Ecto neural progenitor cell (in vitro differentiated cells): ENCODE measurements at places on chromosomes 2 and 18.

DNA sequence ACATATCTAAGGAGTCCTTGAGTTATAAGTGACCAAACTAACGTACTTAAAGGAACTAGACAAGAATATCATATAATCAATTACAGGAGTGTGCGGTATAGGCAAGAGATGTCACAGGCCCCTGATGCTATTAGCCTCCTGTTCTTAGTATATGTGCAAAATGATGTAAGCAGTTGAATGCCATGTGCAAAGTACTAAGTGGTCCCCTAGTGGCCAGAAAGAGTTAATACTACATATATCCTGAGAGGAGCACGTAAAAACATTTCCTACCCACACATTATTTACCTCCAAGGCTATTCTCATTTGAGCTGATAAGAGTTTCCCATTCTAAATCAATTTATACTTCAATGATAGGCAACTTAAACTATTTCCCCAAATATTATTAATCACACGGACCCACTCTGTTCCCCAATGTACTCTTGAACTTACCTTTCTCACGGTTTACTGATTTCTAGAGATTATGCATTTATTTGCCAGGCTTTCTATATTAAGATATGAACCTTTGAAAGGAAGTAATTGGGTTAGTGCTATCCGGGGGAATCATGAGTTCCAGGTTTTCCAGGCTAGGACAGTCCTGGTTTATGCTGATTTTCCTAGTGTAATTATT, 158.0 kb upstream of the KLHL14 start:
- DNase-seq, result no peak

GRCh38 chr2:151459358-151459757, 49.7 kb downstream of the RIF1 start:
- DNase-seq, result no peak

DNA sequence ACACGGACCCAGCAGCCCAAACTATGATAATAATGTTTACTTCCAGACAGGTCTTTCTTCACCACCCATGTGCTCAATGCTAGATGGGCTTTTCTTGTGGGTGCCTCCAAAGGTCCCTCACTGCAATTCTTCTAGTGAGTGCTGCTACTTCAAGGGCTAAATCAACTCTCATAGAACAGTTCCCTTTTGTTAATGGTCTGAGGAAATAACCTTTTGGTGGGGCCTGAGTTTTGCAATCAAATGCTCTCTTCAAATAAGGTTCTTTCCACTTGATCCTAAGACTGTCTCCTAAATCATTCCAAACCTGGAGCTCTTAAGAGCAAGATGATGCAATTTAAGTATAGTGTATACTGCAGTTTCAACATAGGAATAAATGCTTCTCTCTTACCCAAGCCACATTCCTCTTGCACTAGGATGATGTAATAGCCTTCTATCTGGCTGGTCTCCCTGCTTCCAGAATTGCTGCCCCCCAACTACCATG, 6.0 kb downstream of the NEMP2 start:
- no peak for DNase-seq

DNA sequence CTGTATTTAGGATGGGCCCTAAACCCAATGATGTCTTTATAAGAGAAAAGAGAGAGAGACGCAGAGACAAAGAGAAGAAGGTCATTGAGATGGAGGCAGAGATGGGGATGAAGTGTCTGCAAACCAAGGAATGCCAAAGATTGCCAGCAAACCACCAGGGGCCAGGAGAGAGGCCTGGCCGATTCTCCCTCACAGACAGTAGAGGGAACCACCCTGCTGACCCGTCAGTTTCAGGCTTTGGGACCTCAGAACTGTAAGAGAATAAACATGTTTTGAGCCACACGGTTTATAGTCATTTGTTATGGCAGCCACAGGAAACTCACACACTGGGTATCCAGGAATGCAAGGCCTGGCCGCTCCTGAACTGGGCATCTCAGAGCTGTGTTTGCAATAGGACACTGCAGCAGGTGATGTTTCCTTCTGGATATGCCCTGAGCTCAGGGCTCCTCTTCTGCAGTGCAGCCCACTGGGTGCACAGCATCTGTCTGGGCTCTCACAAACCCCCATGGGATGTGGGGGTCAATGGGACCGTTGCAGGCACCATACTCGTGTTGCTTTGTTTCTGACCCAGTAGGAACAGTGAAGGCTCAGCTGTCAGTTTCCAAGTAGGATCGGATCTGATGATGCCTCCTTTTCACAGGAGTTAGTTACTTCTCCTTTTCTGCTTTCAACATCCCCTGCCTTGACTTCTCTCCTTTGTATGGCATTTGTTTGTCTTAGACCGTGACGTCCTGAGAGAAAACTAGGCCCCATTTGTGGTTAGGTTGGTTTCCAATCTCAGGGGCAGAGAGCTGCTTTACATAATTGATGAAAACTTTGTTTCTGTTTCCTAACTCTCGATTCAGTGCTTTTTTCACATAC, 20.8 kb downstream of the PTPN18 start:
- no peak for DNase-seq

DNA sequence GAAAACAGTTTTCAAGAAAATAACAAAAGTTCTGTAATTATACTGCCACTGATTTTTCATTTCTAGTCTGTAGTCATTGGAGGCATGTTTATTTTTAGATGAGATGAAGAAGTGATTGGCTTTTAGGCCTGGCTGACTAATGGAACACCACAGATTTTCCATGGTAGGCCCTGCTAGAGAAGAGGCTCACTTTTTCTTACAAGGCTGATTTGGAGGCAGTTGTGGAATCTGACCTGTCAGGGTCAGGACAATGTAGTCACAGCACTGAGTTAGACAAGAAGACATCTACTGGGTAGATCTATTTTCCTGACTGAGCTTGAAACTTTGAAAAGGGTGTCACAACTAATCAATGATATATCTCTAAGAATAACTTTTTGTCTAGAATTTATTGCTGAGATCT, 43.9 kb downstream of the KDM3A start:
- DNase-seq, result no peak

DNA sequence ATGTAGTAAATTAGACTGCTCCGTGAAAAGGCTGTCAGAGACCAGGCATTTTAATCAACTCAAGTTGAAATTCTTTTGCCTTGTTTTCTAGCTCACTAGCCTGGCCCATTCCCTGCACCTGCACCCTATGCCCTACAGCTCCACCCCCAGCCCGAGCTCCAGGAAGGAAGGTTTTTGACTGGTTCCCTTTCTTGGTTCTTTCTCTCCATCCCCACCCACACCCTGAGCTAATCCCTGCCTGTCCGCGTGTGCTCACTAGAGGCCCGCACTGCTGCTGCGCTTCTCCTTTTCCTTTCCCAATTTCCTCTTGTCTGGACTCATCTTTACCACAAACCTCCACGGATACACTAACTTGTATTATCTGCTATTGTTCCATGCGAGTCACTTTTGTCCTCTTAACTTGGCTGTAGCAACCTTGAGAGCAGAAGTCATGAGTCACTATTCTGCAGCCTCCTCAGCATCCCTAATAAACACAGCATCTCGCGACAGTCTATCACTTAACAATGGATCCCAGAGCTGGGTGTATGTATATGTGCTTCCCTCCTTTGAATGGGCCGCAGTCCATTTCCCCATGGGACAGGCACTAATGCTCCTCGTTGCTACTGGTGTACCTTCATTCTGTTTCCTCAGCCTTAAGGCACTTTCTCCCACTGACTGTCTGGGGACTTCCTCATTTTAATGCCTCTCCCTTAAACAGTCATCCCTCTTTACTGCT, 36.5 kb downstream of the COLEC12 start:
- no peak for DNase-seq

DNA sequence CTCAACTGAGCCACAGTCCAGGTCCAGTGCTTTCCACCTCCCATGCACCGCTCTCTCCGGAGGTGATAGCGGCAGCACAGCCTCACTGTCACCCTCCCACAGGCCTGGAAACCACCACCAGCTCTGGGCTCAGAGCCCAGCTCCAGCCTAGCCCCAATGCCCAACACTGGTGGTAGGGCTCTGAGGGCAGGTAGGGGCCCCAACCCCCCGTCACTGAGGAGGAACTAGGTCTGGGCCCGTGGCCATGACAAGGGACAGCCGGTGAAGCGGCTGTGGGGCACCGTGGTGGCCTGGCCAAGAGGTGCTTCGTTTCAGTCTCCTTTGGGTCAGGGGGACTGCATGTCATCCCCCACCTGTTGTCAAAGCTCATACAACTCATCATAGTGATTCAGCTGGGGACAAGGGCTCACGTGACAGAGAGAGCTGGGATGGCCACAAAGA, 5.5 kb upstream of the TMEM214 start:
- DNase-seq, result no peak

DNA sequence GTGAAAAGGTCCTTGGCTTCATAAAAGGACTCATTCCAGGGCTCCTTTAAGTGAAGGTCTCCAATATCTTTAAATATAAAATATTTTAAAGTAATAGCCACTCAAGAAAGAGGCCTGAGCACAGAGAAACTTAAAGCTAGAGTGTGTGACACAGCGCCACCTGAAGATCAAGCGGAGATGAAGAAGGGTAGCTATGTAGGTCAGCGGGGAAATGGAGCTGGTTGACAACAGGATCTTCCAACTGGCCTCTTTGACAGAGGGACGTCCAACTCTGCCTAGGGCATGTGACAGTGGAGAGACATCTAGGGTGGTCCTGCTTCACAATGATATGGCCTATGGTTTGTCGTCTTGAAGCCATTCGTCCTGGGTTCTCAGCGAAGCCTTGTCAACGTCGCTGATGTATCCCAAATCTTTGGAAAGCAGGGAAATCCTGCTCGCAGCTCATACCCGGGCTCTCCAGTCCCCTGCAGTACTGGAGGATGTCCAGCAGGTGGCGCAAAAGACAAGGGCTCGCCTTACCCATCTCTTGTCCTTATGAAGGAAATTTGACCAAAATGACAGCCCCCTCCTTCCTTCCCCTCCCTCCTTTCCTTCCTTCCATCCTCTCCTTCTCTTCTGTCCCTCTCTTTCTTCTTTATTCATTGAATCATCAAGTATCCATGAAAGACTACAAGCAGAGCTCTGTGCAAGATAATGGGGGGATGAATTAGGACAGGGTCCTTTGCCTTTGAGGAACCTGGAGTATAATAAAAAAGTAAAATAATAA, 59.6 kb downstream of the LONRF2 start:
- peak; percentile 81 for DNase-seq

GRCh38 chr2:169165791-169166190, 96.4 kb downstream of the DHRS9 start:
- no peak for DNase-seq

- no peak for DNase-seq
Measured at GRCh38 chr2:18976168-18976961, 382.1 kb downstream of the OSR1 start.

GRCh38 chr18:23136326-23137096, 1.2 kb downstream of the CABLES1 start:
- peak; percentile 62 for DNase-seq

DNA sequence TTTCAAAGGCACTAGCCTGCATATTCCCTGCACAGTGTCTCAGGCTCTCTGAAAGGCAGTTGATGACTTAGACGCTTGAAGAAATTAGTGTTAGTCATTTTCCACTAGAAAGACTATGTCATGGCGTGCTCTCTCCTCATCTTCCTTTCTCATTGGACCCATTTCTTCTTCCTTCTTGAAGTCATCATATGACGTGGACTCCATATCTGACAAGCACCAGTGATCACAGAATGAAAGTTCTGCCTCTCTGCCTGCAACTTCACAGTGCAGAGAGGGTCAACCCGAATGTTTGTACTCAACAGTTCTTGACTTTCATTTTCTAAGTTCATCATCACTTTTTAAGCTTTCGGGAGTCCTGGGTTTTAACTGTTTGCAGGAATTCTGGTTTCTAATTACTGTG, 63.7 kb upstream of the CYRIA start:
- DNase-seq, result no peak

DNA sequence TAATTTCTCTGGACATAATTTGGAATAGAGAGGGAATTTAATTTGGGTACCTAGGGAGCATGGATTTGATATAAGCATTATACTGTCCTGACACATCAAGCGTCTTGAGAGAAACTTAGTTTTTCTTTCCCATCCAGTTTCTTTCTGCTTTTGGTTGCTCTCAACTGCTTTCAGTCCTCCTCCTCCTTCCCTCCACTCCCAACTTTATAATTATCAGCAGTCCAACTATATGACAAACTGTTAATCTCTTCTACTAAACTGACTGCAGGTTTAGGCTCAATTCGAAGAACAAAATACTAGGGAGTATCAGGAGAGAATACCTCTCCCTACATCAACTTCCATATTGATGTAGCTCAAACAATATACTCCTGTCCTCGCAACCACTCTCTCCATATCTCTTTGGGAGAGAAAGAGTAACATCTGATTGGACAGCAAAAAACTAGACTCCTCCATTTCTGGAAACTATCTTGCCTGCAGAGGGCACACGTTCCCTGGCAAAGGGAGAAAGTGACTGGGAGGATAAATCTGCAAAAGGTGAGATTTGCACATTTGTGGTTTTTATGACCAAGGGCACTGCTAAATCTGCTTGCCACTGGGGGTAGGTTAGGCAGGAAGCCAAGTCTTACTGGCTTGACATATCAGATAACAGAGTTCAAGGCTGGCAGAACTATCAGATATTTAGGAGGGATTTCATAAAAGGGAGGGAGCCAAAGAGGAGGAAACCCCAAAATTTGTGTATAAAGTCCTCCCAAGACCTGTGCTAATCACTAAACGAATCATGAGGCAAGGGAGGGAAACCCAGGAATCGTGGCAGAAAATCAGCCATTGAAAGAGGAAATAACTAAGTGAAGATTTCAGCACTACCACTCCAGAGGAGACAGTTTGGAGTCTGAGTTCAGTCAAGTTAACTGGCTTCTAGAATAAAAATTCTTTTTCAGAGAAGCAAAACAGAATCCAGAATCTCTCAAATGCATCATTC, 40.0 kb downstream of the ICA1L start:
- DNase-seq, result no peak

DNA sequence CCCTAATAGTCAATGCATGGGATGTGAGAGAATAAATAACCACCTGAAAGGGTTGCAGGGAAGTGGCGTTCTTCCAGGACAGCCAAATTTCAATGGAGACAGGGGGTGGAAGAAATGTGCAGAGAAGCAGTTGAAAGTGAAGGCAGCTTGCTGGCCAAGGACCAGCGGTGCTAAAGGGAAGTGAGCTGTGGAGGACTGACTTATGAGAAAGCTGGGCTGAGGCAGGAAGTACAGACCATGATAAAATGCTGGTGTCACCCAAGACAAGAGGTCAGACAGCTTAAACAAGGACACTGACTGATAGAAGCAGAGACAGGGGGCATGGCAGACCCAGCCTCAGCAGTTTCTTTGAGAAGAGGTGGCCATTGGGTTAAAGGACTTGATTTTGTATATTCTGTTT, 106.7 kb downstream of the DTNB start:
- no peak for DNase-seq

GRCh38 chr2:86790134-86790675, 508 bp downstream of the CD8A start:
- peak; percentile 62 for DNase-seq

DNA sequence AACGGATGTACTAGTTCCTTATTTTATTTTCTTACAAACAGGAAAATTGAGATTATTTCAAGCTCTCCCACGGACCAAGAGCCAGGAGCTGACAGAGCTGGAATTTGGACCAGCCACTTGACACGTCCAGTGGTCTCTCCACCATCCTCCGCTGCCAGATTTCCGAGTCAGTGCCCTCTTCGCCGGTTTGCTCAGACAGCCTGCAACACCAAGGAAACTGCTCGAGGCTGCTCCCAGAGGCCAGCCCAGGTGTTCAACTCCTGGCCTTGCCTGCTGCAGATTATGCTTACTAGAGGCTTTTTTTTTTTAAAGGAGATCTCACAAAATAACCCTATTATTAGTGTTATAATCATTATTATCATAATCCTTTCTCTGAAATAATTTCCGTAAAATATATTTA, 779.8 kb downstream of the RNF144A start:
- no peak for DNase-seq
